HAP-1 (cell line): ENCODE measurements at places on chromosomes 5 and 9.

DNA sequence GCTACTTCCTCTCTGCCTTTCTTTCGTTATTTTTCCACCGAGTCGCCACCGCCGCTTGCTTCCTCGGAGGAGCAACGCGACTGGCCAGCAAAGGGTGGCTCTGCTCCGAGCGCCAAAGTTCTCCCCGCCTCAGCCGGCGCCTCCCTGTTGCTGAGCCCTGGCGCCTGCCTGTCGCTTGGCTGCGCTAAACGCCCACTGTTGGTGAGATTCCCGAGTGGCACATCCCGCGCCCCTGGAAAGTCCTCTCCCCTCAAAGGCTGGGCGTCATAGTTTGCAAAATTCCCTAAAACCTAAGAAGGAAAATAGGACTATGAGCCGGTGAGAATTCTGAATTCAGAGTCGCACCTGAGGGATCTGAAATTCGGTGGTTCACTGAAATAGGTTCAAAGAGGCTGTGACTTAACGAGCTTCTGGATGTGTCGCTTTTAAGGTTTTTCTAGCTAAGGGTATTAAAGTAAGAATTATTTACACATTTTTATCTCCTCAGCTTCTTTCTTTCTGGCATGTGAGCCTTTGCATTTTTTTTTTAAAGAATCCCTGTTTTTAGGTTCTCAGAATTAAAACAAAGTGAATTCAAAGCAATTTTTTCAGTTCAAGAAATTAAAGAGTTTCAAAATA, at the start of gene GRIN3A:
Gene GRIN3A, minus strand, starts transcription at position 82 of the 618 bp plus-strand sequence. CDS start 668 bp downstream, outside the sequence.
- peak; percentile 65 for DNase-seq

DNA sequence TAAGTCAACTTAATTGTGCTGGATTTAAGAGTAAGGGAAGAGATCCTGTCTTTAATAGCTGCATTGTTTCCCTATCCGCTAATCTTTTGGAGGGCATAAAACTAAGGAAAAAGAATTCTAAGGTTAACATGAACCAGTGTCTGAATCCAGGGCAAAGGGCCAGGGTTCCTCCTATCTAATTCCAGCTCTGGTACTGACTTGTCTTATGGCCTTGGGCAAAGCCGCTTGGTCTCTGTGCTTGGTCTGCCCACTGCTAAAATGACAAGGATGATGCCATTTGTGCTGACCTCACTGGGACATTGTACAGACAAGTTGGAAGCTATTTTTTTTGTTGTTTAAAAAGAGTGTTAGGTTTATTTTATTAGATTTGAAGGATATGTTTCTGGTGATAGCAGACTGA, 334.7 kb upstream of the PIK3R1 start:
- DNase-seq: no peak

GRCh38 chr5:143435210-143435657, 31.7 kb upstream of the NR3C1 start:
- DNase-seq: no peak

- DNase-seq: no peak
Observed at GRCh38 chr9:78830301-78830700, 533.4 kb downstream of the PSAT1 start.

DNA sequence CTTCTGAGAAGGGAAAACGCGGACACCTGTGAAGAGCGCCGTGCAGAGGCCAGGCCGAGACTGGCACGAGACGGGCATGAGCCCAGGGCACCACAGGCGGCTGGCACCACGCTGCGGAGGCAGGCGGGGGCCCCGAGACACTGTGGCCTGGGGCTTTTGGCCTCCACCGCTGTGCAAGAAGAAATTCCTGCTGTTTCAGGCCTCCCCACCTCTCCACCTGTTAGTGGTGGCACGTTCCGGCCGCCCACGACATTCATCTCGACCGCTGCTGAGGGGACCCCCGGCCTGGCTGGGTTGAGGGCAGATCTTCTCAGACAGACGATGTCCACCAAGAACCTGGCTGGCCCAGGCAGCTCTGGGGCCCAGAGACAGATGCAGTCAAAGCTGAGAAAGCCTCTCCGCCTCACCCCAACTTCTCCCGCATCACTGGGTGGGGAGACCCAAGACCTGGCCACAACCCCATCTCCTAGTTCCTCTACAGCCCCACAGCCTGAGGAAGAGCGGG, 11.5 kb downstream of the NACC2 start:
- DNase-seq: no peak

DNA sequence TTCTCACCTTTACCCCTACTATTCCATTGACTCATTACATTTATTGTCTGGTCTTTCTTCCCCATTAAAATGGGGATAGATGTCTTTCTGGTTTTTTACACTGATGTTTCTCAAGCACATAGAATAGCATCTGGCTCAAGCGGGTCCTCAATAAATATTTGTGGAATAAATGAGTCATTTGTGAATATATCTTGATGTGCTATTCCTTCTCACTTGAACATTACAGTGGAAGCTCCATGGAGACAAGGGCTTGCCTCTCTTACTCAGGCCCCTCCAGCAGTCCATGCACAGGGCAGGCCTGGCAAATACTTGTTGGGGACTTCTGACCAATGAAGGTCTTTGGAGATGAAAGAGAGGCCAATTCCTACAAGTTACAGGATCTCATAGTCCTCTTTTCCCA, 151.7 kb upstream of the TAS2R1 start:
- no peak for DNase-seq

- DNase-seq: no peak
Observed at GRCh38 chr5:39040875-39041274, 33.3 kb downstream of the RICTOR start.

DNA sequence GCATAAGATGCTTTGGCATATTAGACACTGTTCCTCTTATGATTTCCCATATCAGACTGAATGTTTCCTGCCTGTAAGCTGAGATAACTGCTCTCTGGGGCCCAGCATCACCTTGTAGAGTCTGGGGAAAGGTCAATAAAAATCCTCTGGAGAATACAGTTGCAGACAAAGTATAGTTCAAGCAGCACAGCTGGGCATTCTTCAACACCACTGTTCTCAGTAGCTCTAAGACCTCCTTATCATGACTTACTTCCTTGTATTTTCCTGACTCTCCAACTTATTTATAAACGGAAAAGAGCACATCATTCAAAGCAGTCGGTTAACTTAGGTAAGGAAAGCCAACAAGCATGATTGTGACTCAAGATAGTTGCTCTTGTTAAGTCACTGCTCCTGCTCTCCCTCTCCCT, 208.7 kb upstream of the RASEF start:
- DNase-seq: no peak

GRCh38 chr5:131633830-131634229, 1.2 kb downstream of the RAPGEF6 start:
- DNase-seq: no peak

DNA sequence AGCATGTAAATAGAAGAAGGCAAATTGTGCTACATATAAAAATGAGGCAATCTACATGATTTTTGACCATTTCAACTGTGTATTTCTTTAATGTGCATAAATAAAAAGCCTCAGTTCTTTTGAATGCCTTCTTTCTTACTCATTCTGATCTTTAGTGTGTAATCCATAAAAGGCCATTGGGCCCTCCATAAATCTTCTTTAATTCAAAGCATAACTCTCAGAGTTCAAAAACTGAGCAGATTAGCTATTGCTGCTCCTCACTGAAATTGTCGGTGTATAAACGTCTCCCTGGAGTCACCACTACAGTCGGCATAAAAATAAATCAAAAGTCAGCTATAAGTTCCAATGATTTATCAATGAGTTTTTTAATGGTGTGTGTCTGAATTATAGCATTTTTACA, 45.3 kb upstream of the ADAMTSL1 start:
- DNase-seq: no peak

DNA sequence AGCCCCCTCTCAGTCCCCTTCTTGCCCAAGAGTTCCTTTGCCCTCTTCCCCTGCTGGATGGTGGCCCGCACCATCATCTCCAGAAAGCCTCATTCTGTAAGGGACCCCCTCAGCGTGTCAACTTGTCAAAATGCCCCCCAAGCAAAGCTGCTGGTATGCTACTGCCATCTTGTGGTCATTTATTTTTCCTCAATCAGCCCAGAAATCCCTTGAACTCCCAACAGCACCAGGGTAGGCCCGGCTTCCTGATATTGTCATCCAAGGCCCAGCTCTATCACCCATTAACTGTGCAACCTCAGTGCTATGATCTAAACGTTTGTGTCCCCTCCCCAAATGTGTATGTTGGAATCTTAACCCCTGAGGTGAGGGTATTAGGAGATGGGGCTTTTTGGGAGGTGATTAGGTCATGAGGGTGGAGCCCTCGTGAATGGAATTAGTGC, 53.2 kb upstream of the FBXW11 start:
- DNase-seq: peak; percentile 13

DNA sequence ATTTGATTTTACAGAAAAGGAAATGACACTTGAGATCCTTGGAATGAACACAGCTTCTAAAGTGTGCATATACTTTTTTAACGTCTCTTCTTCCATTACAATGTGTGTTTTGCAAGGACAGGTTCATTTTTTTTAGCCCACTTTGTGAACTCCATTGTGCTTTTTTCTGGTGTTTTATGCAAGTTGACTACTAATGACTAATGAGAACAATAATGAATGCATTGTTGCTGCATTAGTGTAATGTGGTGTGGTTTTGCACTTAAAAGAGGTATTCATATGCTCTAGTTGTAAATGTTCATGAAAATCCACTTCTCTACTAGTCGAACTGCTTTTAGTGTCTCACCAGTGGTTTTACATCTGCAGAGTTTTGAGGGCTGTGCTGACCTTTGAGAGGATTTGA, 93.6 kb downstream of the UHRF2 start:
- no peak for DNase-seq

DNA sequence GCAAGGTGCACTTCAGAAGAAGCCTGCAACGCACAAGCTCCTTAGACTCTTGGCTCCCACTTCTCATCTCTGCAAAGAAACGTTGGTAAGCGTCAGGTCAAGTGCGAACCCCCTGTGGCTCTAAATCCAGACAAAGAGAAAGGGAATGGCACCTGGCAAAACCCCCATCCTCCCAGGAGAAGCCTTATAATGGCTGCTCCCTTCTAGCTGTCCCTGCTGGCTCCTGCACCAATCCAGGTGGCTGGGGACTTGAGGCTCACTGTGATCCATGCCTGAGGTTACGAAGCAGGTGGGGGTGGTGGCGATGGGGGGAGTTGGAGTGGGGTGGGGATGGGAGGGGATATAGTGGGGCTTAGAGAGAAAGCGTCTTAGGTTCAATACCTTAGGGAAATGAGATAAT, 272.8 kb downstream of the DENND1A start:
- peak; percentile 25 for DNase-seq

GRCh38 chr5:172505845-172506244, 51.5 kb upstream of the SH3PXD2B start:
- DNase-seq: no peak

GRCh38 chr5:58462623-58463230, 2.8 kb upstream of the PLK2 start:
- DNase-seq: peak; percentile 50

GRCh38 chr9:76459694-76460635, 983 bp downstream of the GCNT1 start:
- DNase-seq: peak; percentile 62

DNA sequence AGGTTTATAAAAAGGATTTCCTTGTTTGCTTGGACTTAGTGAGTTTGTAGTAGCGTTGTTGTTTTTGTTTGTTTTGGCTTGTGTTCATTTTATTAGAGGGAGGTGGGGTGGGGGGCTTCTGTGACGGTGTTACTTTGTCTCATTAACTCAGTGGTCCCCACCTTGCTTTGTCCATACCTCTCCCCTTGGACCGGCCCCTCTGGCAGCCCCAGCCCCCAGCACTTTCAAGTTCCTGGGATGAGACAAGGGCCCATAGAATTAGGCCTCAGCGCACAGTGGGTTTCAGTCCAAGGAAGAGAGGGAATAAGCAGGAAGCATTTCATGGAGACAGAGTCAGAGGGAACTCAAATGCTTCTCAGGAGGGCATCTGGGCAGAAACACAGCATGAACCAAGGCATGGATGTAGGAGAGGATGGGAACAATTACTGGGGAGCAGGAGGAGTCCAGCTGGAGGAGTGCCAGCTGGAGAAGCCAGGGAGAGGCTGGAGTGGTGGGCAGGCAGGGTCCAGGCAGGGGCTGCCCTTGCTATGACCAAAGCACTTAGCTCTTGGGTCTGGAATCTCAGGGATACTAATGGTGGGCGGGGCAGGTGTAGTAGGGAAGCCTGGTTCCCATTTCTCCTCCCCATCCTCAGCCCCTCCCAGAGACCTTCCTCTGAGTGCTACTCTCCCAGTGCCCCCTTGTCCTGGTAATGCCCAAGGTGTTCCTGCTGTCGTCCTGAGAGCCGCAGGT, 23.5 kb upstream of the ENHO start:
- DNase-seq: no peak

DNA sequence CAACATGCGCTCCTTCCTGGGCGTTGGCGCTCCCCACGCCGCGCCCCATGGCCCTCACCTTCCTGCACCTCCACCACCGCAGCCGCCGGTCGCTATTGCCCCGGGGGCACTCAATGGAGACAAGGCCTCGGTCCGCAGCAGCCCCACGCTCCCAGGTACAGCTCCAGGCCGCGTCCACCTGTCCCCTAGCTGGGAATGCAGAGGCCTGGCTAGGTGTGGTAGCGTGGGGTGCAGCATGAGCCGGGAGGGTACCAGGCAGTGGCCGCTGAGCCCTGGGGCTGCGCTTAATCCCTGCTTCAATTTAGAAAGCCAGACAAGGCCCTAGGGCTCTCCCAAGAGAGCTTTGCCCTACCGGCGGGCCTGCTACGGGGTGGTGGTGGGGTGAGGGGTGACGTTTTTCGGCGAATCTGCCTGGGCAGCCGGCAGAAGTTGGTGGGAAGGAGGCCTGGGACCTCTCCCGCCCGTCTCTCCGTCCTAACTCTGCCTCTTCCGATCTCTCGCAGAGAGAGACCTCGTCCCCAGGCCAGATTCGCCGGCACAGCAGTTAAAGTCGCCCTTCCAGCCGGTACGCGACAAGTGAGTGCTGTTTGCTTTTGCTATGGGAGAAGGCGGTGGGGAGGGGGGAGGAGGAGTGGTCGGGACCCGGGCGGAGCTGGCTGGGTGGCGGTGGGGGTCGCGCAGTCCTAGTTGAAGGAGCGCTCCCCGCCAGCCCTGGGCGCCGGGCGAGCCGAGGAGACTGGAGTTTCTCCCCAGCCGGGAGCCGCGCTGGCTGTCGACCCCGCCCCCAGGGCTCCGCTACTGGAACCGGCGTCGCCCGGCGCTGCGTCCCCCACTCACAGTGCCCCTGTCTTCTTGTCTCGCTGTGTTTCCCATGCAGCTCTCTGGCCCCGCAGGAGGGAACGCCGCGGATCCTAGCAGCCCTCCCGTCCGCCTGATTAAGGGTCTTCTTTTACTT, 4.8 kb downstream of the IRX1 start:
- DNase-seq: no peak

DNA sequence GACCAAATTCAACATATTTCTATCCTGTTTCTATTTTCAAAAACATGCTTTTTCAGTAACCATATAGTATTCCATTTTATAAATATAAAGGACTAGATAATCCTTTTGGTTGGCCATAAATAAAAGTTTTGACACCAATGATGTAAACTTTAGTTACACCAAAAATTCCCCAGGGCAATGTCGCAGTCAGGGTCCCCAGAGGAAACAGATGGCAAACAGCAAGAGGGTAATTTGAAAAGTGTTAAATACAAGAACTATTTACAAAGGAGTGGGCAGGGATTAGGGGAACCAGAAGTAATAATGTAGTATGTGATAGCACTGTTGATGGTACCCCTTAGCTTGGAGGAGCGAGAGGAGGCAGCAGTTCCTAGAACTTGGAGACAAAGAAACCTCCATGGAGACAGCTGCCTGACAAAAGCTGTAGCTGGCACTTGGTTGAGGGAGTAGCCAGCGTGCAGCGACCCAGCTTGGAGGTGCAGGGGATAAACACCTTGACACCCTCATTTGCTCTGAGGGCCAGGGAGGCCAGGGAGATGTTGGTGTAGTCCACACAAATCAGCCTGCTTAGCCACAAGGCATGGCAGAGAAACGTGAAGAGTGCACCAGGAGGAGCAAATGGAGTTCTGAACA, 18.3 kb upstream of the MSANTD3 start:
- DNase-seq: no peak

GRCh38 chr5:159620853-159621540, 290.7 kb upstream of the IL12B start:
- no peak for DNase-seq

- no peak for DNase-seq
Observed at GRCh38 chr5:173730632-173731298, 114.3 kb upstream of the BOD1 start.
